ENCODE measurements at places on chromosomes 2 and 18.

- DNase-seq = peak; percentile 84
These were observed 13.2 kb downstream of the ARL4C start for GRCh38 chr2:234483568-234484251.

GRCh38 chr2:148540022-148540421, 104.5 kb upstream of the EPC2 start:
- no peak for DNase-seq

DNA sequence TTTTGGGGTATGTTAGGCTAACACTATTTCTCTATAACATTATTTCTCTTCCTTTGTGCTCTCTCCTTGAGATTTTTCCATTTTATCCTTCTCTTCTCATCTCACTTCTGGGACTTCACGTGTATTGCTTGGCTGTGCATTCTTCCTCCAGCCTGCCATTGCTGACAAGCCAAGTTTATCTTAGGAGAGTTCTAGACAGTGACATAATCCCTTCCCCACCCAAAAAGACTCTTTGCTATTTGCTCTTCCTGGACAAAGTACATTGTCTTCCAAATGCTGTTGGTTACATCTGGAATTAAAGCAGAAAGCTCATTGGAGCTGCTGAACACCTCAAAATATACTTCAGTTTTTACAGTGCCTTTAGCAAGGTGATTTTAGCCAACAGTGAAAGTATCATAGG, 8.9 kb downstream of the TSPYL6 start:
- no peak for DNase-seq

- no peak for DNase-seq
These were observed 2.4 kb upstream of the DTNA start for GRCh38 chr18:34707670-34708069.

DNA sequence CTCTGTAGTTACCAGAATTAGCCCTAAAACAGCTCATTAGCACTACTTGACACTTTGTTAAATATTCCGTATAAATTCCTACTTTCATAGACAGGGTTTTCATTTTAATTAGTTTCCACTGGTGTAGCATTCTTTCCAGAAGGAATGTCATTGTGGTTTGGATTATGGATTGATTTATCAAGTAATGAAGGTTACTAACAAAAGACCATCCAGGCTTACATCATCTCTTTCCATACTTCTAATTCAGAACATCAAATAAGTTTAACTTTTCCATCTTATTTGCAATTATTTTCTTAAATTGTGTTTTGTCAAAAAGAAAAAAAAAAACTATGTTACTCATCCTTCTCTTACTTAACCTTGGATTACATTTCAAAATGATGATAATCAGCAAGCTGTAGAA, 231.8 kb upstream of the SPOPL start:
- DNase-seq = no peak

DNA sequence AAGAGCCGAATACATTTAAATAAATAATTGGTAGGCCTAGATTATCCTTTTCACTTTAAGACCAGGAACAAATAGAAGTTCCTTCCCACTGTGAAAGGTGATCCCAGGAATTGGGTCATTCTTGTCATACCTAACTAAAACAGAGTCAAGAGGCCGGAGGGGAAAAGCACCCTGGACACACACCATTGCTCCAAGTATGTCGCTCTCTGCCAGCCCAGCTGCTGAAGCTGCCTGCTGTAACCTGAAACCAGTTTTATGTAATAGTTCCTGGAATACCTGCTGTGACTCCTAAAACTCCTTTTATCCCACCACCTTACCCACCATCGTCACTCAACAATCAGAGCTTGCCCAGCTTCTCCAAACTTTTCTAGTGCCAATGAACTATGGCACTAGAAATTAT, 217.1 kb downstream of the PTPRM start:
- DNase-seq = no peak

- no peak for DNase-seq
These were observed 261.5 kb upstream of the SIX3 start for GRCh38 chr2:44679990-44680389.

- no peak for DNase-seq
These were observed 108.8 kb downstream of the MTCL1 start for GRCh38 chr18:8814206-8814605.

DNA sequence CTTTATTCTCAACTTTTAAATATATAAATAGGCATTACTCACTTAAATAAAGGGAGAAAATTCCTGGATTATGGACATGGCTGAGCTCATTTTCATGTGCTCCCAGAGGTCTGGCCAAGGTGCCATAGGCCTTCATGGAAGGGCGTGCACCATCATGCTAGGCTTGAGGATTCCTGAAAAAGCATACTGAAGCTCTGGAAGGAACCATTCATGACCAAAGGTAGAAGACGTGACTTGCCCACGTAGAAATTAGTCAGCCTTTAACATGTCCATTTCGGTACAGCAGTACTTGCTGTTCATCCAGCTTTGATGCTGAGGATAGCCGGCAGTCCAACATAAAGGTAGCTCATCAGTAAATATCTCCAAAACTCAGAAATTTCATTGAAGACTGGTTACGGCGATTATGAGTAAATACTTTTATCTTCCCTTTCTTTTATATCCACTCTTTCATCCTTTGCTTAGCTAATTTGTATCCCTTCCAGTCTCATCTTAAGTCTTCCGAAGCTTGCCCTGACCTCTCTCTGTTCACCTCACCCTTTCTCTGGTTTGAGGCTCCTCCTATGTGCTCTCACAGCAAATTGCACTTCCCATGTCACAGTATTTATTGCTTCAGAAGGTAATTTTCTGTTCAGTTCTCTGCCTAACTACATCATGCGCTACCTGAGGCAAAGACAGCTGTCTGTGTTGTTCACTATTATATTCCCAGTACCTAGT, 32.3 kb upstream of the ASNSD1 start:
- DNase-seq = no peak

DNA sequence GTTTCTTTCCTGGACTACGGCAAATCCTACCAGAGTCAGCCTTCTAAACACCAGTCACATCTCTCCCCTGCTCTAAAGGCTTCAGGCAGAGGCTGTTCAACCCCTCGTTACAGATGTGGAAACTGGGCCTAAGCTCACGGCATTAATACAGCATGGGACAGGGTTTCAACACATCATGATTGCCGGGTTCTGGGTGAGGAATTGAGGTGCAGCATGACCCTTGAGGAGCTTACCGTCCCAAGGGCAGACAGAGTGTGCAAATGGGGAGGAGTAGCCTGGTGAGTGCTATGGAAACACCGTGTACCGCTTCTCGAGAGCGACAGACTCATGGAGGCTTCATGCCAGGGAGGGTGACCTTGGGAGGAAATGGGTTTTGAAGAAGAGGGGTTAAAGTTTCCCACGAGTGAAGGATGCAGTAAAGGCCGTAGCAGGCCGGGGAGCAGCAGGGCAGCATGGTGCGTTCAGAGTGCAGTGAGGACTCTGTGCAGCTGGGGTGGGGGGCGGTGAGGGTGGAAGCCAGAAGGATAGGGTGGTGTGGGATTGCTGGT, 51.1 kb downstream of the TGOLN2 start:
- no peak for DNase-seq

GRCh38 chr2:149038442-149039212, at the start of gene LYPD6B:
Gene LYPD6B, plus strand, starts transcription at chr2:149038699. Its CDS starts 92,250 bp downstream, at chr2:149130949.
- DNase-seq = no peak

DNA sequence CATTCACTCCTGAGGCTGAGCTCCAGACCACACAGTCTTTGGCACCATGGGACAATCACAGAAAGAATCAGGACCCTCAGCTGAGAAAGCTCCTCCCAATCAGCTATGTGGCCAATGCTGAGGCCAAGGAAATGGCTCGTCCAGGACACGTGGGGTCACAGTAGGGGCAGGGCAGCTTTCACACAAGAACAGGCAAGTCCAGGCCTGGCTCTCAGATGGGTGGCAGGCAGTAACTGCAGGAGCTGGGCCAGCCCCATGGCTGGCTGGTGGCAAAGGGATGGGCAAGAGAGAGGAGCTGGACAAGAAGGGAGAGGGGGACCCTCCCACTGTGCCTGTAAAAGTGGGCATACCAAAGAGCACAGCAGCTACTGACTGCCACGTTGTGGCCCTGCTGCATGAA, 12.2 kb upstream of the EDAR start:
- DNase-seq = no peak

- DNase-seq = no peak
These were observed 334.5 kb downstream of the NBAS start for GRCh38 chr2:15226661-15227060.

DNA sequence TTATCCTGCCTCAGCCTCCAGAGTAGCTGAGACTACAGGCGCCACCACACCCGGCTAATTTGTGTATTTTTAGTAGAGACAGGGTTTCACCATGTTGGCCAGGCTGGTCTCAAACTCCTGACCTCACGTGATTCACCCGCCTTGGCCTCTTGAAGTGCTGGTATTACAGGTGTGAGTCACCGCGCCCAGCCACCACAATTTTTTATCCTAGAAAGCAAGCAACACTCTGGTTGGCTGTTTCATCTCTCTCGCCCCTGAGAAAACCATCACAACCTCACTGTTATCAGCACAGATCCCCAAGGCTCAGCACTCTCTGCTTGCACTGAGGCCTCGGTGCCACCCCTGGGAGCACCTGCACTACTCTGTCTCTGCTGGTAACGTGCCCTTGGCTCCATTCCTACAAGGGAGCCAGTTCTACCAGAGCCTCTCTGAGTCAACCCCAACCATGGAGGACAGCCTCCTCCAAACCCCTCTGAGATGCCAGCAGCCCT, 134.8 kb upstream of the AGAP1 start:
- DNase-seq = no peak

DNA sequence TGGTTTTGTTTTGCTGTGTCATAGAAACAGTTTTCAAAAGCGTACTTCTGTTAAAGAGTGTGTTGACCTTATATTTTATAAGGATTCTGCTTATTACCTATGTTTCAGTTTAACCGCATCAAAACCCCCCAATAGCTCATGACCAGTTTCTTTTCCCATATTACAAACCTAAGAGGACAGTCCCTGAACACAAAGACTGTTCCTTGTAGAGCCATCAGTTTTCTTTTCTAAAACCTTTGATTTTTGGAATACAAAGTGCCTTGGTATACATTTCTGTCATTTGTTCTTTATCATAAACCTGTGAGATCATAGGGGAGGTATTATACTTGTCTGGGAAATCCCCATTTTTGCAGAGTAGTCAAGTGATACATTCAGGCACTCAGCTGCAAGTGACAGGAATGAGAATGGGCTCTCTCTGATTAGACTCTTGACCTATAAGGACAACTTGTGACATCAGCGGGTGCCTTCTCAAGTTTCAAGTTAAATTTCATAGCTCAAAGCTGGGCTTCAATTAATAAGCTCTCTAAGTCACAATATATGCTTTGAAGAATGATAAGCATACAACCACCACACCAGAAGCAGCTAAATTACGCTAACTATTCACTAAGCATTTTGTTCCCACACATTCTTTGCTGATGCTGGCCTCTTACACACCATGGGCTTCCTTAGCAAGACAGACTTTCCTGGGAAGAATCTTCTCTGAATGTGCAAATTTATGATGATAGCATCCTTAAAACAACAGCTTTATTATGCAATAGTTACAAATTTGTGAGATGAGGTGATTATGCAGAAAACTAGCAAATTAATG, 97.5 kb upstream of the CD302 start:
- DNase-seq = no peak

DNA sequence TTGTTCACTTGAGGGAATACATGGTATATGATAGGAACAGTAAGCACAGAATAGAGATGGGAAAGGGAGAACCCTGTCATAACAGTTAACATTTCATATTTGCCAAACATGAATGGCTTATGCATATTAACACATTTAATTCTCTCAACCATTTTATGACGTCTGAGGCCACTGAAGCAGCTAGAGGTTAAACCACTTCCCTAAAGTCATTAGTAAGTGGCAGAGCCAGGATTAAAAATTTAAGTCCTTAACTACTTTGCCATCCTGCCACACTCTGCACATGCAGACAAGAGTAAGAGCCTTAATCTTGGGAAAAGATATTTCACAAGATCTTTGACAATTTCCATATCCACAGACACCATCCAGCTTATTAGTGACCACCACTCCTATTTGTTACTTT, 2.1 kb downstream of the LIPT1 start:
- no peak for DNase-seq

GRCh38 chr2:12419803-12420202, 296.9 kb upstream of the TRIB2 start:
- DNase-seq = no peak

DNA sequence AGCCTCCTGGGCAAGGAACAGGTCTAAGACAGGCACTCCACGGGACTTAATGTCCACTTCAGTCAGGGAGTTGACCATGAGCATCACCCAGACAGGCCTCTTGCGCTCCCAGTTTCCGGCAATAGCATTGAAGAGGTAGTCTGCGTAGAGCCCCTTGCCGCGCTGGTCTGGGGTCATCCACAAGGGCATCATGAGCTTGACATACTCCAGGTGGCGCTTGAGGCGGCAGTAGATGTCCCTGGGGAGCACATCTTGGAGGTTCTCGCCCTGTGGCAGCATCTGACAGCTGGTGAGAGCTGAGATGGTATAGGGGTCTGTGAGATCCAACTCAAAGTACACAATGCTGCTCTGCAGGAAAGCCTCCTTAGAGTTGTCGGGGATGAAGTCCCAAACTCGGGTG, 10.6 kb downstream of the TRABD2A start:
- DNase-seq = peak; percentile 26

DNA sequence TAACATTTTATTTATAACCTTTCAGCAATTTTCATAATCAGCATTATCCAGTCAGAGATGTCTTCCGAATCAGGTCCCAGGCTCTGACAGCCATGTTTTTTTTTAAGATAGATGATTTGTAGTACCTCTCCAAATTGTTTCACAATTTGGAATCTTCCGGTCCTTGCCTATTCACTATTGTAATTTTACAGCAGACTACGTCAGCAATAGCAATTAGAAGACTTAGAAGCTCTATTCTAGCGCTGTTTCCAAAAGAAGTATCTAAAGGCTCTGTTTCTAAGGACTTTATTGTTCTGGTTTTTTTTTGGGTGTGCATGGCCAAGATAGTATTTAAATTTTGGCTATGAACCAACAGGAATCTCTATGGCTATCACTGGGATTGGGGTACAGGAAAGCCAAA, 94.6 kb upstream of the PELI1 start:
- DNase-seq = no peak

- no peak for DNase-seq
These were observed 38.3 kb downstream of the XRCC5 start for GRCh38 chr2:216147172-216148131.

DNA sequence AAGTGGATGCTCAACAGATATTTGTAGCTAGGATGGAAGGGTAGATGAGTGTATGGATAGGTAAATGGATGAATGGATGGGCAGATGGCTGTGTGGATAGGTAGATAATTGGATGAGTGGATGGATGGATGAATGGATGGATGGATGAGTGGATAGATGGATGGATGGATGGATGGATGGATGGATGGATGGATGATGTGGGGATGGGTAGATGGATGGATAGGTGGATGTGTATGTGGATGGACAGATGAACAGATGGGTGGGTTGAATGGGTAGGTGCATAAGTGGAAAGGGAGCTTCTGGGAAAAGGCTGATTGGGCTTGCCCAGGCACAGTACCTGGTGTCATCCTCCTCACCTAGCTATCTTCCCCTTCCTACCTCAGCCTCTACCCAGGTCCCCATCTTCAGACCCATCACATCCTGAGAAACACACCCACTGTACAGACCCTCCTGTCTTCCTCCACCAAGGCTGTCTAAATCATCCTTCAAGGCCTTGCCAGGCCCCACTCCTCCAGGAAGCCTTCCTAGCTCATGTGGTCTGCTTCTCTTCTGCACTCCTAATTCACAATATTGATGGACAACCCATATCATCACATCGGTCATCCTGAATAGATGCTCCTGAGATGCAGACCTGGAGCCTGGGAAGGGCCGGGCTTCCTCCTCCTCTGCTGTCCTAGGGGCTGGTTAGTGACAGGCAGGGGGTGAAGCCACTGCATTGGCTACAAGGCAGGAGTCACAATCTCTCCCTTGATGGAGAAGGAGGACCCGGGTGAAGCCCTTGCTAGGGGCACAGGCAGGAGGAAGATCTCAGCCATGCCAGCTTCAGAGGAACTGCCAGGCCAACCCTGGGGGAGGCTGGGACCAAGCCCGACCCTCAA, 49.4 kb downstream of the SMAD7 start:
- DNase-seq = no peak

All from stimulated activated CD8-positive, alpha-beta memory T cell treated with anti-CD3 and anti-CD28 coated beads, Interleukin-4, amount 100 ng/mL, for 48 hours (primary cell).